ENCODE measurements at places on chromosomes 2 and 18. TPM values are rescaled to one million over a fixed set of nuclear protein-coding genes. Genes with fewer than 3 reads are reported as not detected.

- no peak for DNase-seq
These were observed 17.4 kb upstream of the DLX2 start for GRCh38 chr2:172120118-172120517.

DNA sequence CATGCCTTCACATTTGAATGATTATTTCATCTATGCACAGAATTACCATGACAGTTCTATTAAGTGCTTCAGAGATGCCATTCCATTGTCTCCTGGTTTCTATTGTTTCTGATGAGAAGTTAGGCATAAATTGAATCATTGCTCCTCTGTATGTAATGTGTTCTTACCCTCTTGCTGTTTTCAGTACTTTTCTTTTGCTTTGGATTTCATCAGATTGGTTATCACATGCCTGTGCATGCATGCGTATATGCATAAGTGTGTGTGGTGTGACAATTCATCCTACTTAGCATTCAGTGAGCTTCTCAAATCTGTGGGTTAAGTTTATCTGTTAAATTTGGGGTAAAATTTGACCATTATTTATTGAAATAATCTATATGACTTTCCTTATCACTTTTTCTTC is 263.3 kb upstream of the RND3 start:
- no peak for DNase-seq

The PROM2 gene
- total RNA-seq, result 0.82 TPM

- no peak for DNase-seq
These were observed 102.5 kb downstream of the ATL2 start for GRCh38 chr2:38274286-38275276.

The MBD5 gene
- 43.0 TPM for total RNA-seq

DNA sequence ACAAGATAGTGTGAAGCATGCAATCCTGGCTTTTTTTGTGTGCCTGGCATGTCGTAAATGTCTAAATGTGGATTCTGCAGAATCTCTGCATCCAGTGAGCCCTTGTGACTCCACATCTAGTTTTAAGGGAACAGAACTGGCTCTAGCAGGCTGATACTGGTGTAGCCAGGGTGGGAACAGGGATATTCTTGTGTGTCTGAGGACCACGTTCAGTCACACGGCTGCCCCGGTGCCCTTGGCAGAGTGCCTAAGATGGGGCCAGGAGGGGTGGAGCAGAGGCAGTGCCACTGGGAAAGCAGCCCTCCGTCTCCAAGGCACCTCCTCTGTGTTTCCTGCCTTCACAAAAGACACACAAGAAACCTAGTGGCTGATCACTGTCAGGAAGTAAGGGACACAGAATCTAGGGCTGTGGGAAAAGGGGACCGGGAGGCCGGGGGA is 91.5 kb upstream of the PARD3B start:
- DNase-seq, result no peak

GRCh38 chr2:126771501-126772195 is 115.7 kb downstream of the GYPC start:
- DNase-seq, result no peak

DNA sequence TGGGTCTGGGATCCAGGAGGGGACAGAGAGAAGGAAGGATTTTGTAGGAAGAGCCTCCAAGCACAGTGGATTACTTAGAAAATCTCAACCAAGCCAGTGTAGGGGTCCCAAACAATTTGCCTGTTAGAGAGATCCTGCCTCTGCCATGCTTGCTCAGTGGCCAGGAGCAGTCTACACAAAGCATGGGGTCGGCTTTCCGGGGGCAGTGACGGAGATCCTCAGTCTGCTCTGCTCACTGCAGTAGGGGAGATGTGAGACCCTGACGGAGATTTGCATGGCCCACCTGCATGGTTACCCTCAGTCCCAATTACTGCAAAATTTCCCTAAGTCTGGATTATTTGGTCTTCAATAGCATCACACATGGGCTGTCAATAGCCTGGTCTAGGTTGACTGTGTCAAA is 385.2 kb downstream of the CMPK2 start:
- DNase-seq, result no peak

GRCh38 chr18:36481201-36481657 is 183.7 kb downstream of the FHOD3 start:
- no peak for DNase-seq

The PREPL gene
- total RNA-seq, result 40.6 TPM
